COR-L47 (cell line): ENCODE measurements at places on chromosomes 7 and 10.

- DNase-seq = no peak
These were observed 22.4 kb upstream of the FOXK1 start for GRCh38 chr7:4659551-4660286.

- no peak for DNase-seq
These were observed 27.0 kb upstream of the ZPBP start for GRCh38 chr7:50119815-50120637.

DNA sequence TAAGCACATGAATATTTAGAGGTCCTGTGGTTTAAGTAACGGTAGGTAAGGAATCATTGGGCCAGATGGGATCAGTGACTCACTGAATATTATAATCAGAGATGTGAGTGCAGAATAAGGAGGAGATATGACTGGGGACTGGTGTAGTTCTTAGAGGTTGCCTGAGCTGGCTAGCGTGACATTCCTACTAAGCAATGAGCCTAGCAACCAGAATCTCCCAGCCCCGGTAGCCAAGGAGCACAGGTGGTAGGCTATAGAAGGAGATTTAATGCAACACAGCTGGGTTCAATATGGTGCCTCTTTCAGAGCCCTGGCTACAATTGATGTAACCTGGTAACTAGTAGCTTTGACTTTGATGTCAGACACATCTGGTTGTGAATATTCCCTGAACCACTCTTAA is 641.6 kb downstream of the AUTS2 start:
- DNase-seq = no peak

DNA sequence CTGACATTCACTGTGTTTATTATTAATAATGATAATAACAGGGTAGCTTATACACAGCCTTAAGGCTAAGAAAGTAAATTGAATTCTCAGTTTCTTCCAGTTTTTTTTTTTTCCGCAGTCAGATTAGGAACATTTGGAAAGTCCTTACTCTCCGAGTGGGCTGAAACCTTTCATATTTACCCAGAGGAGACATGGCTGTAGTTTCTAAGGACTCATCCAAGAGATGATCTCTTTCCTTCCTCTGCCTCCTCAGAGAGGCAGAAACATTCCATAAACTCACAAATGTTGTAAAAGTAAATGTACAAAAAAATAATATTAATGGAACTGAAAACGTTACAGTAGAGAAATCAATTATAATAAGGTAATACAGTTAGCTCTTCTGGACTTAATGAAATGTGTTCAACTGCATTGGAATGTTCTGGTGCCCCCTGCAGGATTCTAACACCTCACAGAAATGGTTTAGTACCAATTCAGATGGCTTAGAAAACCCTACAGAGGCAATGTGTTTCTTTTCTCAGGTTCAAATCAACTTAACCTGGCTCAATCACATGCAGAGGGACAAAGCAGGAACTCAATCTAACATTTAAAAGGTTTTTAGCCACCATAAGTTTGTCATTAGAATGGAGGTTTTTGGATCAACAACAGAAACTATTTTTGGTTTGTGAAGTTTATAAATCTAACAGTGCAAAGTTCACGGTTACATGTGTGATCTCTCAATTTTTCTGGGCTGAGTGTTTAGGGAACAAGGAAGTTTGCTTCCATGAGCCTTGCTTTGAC is 71.7 kb downstream of the ICA1 start:
- DNase-seq = peak; percentile 59

- DNase-seq = no peak
These were observed 29.0 kb upstream of the HSPA12A start for GRCh38 chr10:116771101-116771958.

- DNase-seq = no peak
These were observed 107.0 kb upstream of the INSIG1 start for GRCh38 chr7:155190688-155191087.
